ENCODE measurements at places on chromosomes 6 and 20. TPM values are rescaled to one million over a fixed set of nuclear protein-coding genes. Genes with fewer than 3 reads are reported as not detected.

The BMP5 gene
- polyA plus RNA-seq: 3.3 TPM

The CLPSL1 gene
- polyA plus RNA-seq: 0.88 TPM

The FAM209B gene
- polyA plus RNA-seq: not detected

The STX11 gene
- 0.79 TPM for polyA plus RNA-seq

The CCM2L gene
- polyA plus RNA-seq: 7.0 TPM

The OPRL1 gene
- polyA plus RNA-seq: 0.80 TPM

The GDAP1L1 gene
- polyA plus RNA-seq: 0.33 TPM

The ZNF311 gene
- 6.2 TPM for polyA plus RNA-seq

The NOX3 gene
- polyA plus RNA-seq: 1.4 TPM

The PACSIN1 gene
- 0.91 TPM for polyA plus RNA-seq

The CPXM1 gene
- 278 TPM for polyA plus RNA-seq

The TFAP2D gene
- polyA plus RNA-seq: not detected

The RNF8 gene
- polyA plus RNA-seq: 28.8 TPM

The BPIFB1 gene
- polyA plus RNA-seq: not detected

The RBPJL gene
- not detected for polyA plus RNA-seq

The ENPP3 gene
- polyA plus RNA-seq: 13.7 TPM

All from right renal pelvis (tissue), 4 donors.